Activated T-helper 2 cell treated with anti-CD3 and anti-CD28 coated beads, Interferon-gamma antibody, Interleukin-2, Interleukin-4, amounts not matched to agents 10 μg/mL and 5 μg/mL and 100 μg/mL, durations not matched to agents 14 hours and 24 hours and 36 hours (primary cell): ENCODE measurements at places on chromosomes 5 and 9. TPM values are rescaled to one million over a fixed set of nuclear protein-coding genes. Genes with fewer than 3 reads are reported as not detected.

- peaks cover 16% of the 10 kb centered on the region for H3K27me3 ChIP-seq
- no peaks in the 10 kb centered on the region for H3K36me3 ChIP-seq
- no peak for DNase-seq
- H3K4me3 ChIP-seq, result no peak overlapping the region
Observed at GRCh38 chr9:72327631-72328030, 37.4 kb downstream of the ZFAND5 start.

GRCh38 chr5:38023799-38024198 is 184.0 kb upstream of the GDNF start:
- no peak overlapping the region for H3K4me3 ChIP-seq
- DNase-seq, result no peak
- H3K36me3 ChIP-seq, result no peaks in the 10 kb centered on the region
- H3K27ac ChIP-seq, result no peak overlapping the region
- H3K27me3 ChIP-seq, result no peaks in the 10 kb centered on the region
- H3K4me1 ChIP-seq, result no peaks in the 10 kb centered on the region

PLPP1 gene
- total RNA-seq, result 49.6 and 52.1 TPM in 2 replicates

OR1J2 gene
- not detected in 2 replicates for total RNA-seq

DNA sequence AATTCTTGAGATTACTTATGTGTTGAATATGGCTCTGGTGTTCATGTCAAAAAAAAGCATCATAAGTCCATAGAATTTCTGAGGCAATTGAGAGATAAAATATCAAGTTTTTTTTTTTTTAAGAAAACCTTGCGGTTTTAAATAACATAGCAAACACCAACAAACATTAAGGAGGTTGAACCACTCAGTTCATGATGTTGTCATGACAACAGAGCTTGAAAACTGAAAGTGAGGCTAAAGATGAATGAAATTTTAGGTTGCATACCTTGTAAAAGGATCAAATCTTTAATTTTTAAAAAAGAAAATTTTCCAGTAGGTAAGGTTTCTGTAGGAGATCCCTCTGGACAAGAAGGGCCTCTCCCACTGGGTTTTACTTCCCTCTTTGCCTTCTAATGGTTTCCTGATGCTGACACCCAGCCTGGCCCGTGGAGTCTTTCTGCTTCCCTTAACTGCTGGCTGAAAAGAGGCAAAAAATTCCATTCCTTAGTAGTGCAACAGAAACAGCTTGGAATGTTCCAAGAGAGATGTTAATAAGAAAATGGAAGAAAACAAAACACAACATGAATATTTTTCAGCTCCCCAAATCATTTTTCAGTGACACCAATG is 60.0 kb upstream of the FER start:
- no peak for DNase-seq
- H3K27ac ChIP-seq, result no peak overlapping the region
- no peaks in the 10 kb centered on the region for H3K36me3 ChIP-seq
- peaks cover 3% of the 10 kb centered on the region for H3K27me3 ChIP-seq

DNA sequence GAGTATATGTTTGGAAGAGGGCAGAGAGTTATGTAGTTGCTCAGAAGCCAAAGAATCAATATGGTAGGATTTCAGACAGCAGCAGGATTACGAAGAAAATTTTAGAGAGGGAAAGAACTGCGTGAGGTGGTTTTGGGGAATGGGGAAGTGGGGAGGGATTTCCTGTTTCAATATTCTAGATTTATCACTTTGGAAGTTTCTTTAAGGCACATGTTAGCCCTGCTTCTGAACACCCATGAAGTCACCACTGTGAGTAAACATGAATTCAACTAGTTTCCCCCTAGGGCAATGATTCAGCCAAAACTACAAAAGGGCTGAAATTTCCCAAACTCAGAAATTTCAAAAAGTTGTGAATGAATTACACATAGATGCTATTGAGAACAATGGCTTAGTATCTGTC is 132.2 kb downstream of the EBF1 start:
- no peak for DNase-seq
- peaks cover 2% of the 10 kb centered on the region for H3K4me1 ChIP-seq
- H3K4me3 ChIP-seq, result no peak overlapping the region
- no peaks in the 10 kb centered on the region for H3K36me3 ChIP-seq
- H3K27me3 ChIP-seq, result peaks cover 4% of the 10 kb centered on the region

- H3K27me3 ChIP-seq, result peaks cover 74% of the 10 kb centered on the region
- DNase-seq, result no peak
- H3K4me1 ChIP-seq, result peaks cover 11% of the 10 kb centered on the region
Observed at GRCh38 chr5:159451197-159452052, 121.1 kb upstream of the IL12B start.

- H3K36me3 ChIP-seq, result no peaks in the 10 kb centered on the region
- H3K4me3 ChIP-seq, result no peak overlapping the region
- peaks cover 10% of the 10 kb centered on the region for H3K27me3 ChIP-seq
Observed at GRCh38 chr5:135667673-135668072, 88.9 kb upstream of the CXCL14 start.

DNA sequence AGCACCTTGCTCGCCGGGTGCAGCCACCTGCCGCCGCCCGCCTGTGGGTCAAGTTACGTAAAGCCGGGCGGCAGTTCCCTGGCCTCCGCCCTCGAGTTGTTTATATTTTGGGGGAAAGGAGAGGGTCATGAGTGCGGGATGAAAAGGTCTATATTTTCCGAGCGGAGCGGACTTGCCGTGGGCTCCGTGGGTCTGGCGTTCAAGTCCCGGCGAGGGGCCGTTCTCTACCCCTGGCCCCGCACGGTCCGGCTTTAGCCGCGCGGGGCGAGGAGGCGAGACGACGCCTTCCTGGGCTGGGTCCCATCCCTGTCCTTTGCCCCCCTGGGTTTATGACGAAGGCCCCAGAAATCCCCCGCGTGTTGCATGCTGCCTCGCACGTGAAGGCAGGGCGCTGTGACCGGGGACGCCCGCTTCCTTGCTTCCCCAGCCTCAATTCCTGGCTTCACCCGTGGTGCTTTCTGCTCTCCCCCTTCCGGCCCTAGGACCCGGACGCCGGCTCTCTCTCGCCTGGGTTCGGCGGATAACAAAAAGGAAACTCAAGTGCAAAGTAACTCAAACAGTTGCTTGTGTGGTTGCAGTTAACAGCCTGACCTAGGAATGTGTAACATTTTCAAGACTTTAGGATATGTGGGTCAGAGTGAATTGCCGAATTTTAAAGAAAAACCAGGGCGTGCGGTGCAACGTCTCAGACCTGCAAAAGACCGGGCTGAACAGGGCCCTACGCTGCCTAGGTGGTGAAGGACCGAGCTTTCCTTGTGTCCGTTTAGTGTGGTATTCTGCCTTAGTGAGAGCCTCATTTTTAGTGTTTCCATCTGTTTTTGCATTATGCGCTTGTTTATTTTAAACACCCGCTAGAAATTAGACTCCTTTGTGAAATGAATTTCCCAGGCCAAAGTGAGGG is 810 bp downstream of the VPS13A start:
- peaks cover 2% of the 10 kb centered on the region for H3K36me3 ChIP-seq
- H3K27me3 ChIP-seq, result peaks cover 12% of the 10 kb centered on the region
- peaks cover 27% of the 10 kb centered on the region for H3K4me1 ChIP-seq

CDKN2A gene
- total RNA-seq, result 5.8 and 7.4 TPM in 2 replicates

GALNT12 gene
- total RNA-seq, result 2.3 and 2.8 TPM in 2 replicates

GRCh38 chr9:132312426-132312825 is 42.4 kb downstream of the SETX start:
- peaks cover 63% of the 10 kb centered on the region for H3K36me3 ChIP-seq
- H3K4me1 ChIP-seq, result peaks cover 2% of the 10 kb centered on the region
- H3K27ac ChIP-seq, result no peak overlapping the region
- no peak for DNase-seq

- no peak for DNase-seq
- H3K36me3 ChIP-seq, result peaks cover 3% of the 10 kb centered on the region
- H3K27ac ChIP-seq, result no peak overlapping the region
- H3K4me3 ChIP-seq, result peak overlapping the region; percentile 82
Observed at GRCh38 chr5:76716456-76717157, 681 bp downstream of the F2R start.

DNA sequence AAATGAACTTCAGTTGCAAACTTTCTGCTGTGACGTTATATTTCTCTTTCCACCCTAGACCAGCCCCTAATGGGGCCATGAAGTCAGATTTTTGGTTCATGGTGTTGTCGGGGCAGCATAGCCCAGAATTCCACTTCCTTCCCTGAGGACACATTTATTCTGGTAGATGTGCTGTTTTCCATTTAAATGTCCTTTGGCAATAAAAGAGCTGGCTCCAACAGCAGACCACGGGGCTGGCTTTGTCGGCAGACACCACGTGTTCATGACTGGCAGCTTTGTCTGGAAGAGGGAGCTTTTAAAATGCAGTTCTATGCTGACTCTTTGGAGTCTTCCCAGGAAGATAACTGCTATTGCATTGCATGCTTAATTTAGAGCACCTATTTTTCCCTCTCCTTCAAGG is 17.6 kb upstream of the LCP2 start:
- H3K36me3 ChIP-seq, result no peaks in the 10 kb centered on the region
- peaks cover 53% of the 10 kb centered on the region for H3K4me1 ChIP-seq
- H3K27me3 ChIP-seq, result no peaks in the 10 kb centered on the region

DNA sequence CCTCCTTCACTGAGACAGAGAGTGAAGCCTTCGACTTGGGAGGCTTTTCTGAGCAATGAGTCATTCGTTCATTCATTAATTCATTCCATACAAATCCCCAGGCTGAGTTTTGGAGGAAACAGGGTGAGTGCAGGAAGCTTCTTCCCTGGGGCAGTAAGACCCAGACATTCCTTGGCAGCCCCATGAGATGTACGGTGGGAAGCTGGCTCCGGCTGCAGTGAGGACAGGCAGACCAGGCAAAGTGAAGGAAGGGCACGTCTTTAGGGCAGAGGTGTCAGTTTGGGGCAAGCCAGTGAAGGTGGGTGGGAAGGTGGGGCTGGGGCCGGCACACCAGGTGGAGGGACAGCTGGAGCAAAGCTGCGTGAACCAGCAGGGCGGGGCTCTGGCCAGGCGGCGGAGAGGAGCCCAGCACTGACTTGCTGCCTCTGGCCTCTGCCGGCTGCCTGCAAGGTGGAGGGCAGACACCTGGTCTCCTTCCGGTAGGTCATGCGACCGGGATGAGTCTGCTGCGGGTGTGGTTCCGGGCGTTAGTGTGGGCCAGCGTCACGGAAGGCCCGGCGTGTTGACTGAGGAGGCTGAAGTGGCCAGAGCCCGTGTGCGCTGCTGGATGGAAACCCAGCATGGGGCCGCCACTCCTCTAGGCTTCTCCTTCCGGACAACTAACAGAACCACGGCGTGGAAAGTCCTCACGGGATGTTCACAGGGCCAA is 16.6 kb downstream of the OLFM1 start:
- no peak overlapping the region for H3K4me3 ChIP-seq
- H3K27ac ChIP-seq, result no peak overlapping the region
- DNase-seq, result no peak
- no peaks in the 10 kb centered on the region for H3K36me3 ChIP-seq

DNA sequence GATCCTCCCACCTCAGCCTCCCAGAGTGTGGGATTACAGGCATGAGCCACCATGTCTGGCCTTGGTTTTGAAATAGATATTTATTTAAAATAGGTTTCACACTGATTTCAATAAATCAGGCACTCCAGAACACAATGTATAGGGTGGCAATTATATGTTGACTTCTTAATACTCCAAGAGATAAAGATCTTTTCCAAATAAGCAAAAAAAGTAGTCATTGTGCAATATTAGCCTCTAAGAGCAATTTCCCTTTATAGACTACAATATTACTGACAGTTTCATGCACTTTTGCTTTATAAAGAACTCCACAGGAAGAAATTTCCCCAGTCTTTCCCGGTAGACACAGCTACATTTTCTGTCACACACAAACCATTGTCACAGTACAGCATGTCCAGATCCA is 23.4 kb upstream of the RUFY1 start:
- H3K4me3 ChIP-seq, result no peak overlapping the region
- H3K27ac ChIP-seq, result no peak overlapping the region
- DNase-seq, result no peak

GRCh38 chr5:88695931-88696330 is 187.1 kb downstream of the MEF2C start:
- H3K4me1 ChIP-seq, result peaks cover 4% of the 10 kb centered on the region
- no peak for DNase-seq
- H3K27ac ChIP-seq, result no peak overlapping the region
- no peaks in the 10 kb centered on the region for H3K36me3 ChIP-seq

DNA sequence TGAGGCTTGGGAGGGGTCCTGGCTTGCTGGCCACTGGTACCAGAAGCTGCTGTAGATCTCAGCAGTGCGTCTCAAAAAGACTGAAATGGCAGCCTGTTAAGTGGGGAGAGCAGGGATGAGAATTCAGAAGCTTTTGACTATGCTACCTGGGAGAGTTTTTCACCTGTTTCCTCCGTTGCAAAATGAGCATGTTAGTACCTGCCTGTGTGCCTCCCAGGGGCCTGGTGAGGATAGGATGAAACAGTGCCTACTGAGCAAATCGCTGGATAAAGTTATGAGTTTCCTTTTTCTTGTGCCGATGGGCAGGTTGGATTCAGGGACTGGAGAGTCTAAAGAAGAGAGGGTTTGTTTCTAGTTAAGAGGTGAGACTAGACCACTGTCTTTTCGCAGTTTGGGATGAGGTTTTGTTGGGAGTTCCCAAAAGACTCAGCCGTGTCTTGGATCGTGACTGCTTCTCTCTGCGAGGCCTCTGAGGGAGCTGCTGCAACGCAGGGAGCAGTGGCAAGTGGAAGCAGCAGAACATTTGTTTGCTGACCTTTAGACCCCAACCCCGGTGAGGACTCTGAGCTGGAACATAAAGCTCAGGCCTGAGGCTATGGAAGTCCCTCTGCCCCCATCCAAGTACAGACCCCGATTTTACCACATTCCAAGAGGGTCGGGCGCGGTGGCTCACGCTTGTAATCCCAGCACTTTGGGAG is 1.4 kb downstream of the RALGPS1 start:
- H3K4me3 ChIP-seq, result peak overlapping the region; percentile 65
- no peak overlapping the region for H3K27ac ChIP-seq
- H3K36me3 ChIP-seq, result no peaks in the 10 kb centered on the region
- peaks cover 7% of the 10 kb centered on the region for H3K4me1 ChIP-seq
- peaks cover 29% of the 10 kb centered on the region for H3K27me3 ChIP-seq
- DNase-seq, result no peak

DNA sequence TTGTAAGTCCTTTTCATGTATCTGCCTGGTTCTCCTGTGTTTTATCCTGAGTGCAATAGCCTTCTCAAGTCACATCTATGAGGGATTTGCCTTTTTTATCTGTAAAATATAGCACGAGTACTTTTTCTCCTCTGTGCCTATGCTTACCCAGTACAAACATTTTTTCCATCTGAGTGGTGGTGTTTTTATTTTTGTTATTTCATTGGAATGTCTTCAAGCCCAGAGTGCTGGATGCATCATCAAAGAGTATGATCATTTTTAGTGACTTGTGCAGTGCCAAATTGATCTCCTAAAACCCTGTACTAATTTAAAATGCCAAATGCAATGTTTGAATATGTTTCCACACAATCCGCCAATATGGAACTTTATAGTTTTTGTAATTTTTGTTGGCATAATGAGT is 86.1 kb downstream of the TLE4 start:
- H3K27ac ChIP-seq, result no peak overlapping the region
- peaks cover 13% of the 10 kb centered on the region for H3K4me1 ChIP-seq
- DNase-seq, result no peak

- H3K36me3 ChIP-seq, result no peaks in the 10 kb centered on the region
- peaks cover 64% of the 10 kb centered on the region for H3K27me3 ChIP-seq
- H3K4me3 ChIP-seq, result peak overlapping the region; percentile 15
- H3K4me1 ChIP-seq, result peaks cover 2% of the 10 kb centered on the region
Observed at GRCh38 chr5:76820526-76820890, 1.7 kb downstream of the F2RL1 start.

- no peaks in the 10 kb centered on the region for H3K36me3 ChIP-seq
- H3K4me1 ChIP-seq, result no peaks in the 10 kb centered on the region
- H3K4me3 ChIP-seq, result no peak overlapping the region
- peaks cover 20% of the 10 kb centered on the region for H3K27me3 ChIP-seq
- no peak for DNase-seq
- no peak overlapping the region for H3K27ac ChIP-seq
Observed at GRCh38 chr5:72790186-72790585, 26.3 kb upstream of the TNPO1 start.

ADAMTS16 gene
- not detected in 2 replicates for total RNA-seq
